ENCODE measurements at places on chromosomes 16 and 17.
A peak's percentile ranks its signal among the peaks of the same experiment; 100 is the strongest.

GRCh38 chr17:1312261-1312870 is 32.9 kb downstream of the TRARG1 start:
- no peak for ATAC-seq

- ATAC-seq: peak; percentile 74
Measured at GRCh38 chr16:47143677-47144558, at the start of gene NETO2. Gene NETO2, minus strand, starts transcription at chr16:47143945. Its CDS starts 333 bp downstream, at chr16:47143612.

- ATAC-seq: peak; percentile 15
Measured at GRCh38 chr16:11585460-11586377, 1.0 kb downstream of the LITAF start.

GRCh38 chr17:55229276-55229675 is 35.5 kb upstream of the HLF start:
- no peak for ATAC-seq

- no peak for ATAC-seq
Measured at GRCh38 chr16:2689968-2690801, 7.9 kb downstream of the KCTD5 start.

- ATAC-seq: peak; percentile 34
Measured at GRCh38 chr17:46979147-46979863, at the start of gene RPRML. Gene RPRML, minus strand, starts transcription at chr17:46979253. Its CDS starts 246 bp downstream, at chr17:46979007.

- ATAC-seq: no peak
Measured at GRCh38 chr17:78474614-78475146, 96.2 kb downstream of the PGS1 start.

GRCh38 chr16:1790261-1790610 is 3.3 kb downstream of the IGFALS start:
- no peak for ATAC-seq

DNA sequence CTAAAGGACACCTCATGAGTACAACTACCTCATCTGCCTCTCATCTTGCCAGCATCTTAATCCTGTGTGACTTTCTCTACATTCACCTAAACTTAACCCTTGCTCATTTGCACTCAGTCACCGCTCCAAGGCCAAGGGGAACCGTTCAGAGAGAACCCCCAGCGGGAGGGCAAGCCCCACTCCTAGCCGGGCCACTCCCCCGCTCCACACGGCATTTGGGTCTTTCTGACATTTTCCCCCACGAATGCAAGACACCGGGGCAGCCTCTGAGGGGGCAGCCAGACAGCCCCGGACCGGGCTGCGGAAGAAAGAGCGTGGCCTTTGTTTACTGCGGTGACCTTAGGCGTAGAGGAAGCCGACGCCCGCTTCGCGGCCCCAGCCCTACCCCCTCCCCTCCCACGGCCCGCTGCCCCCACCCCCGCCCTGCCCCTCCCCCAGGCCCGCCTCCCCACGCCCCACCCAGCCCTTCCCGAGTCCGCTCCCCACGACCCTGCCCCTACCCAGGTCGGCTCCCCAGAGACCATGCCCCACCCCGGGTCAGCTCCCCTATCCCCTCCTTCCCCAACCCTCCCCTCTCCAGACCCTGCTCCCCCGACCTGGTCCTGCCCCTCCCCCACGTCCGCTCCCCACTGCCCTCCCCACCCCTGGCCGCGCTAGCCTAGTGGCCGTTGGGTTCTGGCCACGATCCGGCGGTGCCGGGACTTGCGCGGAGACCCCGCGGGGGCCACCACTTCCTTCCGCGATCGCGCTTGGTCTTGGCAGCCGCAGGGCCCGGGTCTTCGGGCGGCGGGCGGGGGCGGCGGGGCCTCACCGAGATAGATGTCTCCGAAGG is 789 bp downstream of the CSNK1D start:
- peak; percentile 41 for ATAC-seq

- no peak for ATAC-seq
Measured at GRCh38 chr17:76034428-76035350, 7.6 kb upstream of the EVPL start.

- no peak for ATAC-seq
Measured at GRCh38 chr17:45929344-45929743, 35.0 kb downstream of the MAPT start.

DNA sequence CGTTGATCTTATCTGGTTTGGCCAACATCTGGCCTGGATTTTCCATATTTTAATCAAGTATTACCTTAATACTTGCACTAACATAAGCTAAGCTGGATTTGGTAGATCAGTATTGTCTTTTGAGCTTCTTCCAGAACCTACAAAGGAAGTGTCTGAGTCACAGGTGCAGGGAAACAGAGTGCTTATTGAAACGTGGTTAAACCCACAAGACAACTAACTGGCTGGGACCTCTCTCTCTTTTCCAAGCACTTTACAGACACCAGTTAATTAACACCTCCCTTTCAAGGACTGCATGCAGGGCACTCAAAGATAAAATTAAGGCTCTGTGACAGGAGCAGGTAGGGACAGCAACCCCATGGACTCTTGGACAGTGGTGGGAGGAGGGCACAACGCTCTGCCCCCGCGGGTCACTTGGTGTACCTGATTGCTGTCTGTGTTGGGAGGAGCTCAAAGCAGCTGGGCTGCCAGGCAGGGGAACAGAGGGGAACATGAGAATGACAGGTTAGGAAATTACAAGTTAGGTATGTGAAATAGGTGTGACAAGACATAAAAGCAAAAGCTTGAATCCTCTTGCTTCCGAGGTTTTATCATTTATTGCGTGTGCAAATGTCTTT is 133.7 kb upstream of the MON1B start:
- no peak for ATAC-seq

GRCh38 chr17:29020576-29020975 is 14.7 kb upstream of the SEZ6 start:
- no peak for ATAC-seq

- no peak for ATAC-seq
Measured at GRCh38 chr17:63165400-63165799, 199.4 kb downstream of the TANC2 start.

- ATAC-seq: no peak
Measured at GRCh38 chr17:56064506-56064905, 88.8 kb upstream of the ANKFN1 start.

GRCh38 chr17:42243493-42243982 is 32.7 kb downstream of the STAT5B start:
- no peak for ATAC-seq

GRCh38 chr16:47847220-47847970 is 308.4 kb downstream of the ABCC12 start:
- ATAC-seq: peak; percentile 57

DNA sequence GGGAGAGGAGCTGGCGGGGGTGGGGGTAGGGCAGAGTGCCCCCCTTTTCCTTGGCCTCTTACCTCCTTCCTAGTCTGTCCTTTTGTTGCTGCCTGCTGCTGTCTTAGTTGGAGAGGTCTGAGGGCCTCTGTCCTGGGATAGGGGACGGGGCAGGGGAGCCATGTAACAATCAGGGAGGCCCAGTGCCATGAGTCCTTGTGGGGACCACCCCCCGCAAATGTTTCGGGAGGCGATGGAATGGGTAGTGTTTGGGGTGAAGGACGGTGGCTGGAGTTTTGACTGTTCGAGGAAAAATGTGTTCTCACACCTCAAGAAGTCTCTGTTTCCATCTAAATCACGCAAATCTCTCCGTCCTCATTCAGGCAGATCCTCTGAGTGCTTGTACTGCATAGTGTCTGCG is 99.0 kb downstream of the OR1D5 start:
- no peak for ATAC-seq

- no peak for ATAC-seq
Measured at GRCh38 chr17:9899280-9900043, 5.6 kb downstream of the RCVRN start.

DNA sequence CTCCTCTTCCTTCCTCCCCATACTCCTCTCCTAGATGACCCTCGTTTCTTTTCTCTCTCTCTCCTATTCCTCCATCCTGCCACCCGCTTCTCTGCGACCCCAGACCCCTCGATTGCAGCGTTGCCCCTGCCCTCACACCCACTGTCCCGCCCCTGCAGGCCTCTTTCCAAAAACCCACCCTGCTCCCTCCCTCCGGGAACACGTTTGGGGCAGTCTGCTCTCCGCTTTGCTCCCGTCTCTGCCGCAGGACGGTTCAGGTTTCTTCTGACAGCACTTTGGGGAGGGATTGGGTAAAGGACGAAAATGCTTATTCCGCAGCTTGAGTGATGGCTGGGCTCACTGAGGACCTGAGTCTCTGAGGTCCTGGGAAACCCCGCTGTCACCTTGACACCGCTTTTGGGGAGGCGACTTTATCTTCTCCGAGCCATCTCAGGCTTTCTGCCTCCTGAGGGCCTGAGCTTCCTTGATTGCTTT is 690 bp downstream of the NDE1 start:
- ATAC-seq: peak; percentile 6

DNA sequence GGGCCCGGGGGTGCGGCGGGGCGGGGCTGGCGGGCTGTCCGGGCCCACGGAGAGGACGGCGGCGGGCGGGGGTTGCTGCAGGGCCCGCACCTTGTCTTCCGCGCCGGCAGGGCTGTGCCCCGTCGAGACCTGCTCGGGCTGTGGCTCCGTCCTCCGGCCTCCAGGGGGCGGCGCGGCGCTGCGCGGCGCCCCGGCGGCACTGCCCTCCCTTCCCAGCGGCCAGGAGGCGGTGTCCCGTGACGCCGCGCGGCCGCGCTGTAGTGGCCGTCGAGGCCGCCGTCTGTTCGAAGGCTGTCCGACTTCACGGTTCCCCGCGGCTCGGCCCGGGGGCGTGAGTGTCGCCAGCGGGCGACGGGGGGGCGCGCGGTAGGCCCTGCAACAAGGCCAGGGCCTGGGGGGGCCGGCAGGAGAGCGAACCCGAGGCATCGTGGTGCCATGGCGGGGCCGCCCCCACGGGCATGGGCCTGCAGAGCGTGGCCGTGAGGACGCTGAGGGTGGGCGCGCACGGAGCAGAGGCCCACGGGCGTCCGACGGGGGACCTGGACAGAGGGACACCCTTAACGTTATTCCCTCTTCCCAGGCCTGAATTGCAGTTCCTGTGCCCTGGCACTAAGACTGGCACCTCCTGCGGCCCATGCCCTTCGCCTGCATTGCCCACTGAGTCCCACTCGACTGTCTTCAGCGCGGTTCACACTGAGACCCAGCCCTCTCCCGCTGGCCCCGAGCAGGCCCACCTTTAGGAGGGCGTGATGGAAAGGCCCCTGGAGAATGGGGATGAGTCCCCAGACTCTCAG is at the start of gene PLEKHG4:
Gene PLEKHG4, plus strand, starts transcription at position 237 of the 794 bp plus-strand sequence. Its CDS starts 513 bp downstream, at position 750.
- peak; percentile 92 for ATAC-seq

DNA sequence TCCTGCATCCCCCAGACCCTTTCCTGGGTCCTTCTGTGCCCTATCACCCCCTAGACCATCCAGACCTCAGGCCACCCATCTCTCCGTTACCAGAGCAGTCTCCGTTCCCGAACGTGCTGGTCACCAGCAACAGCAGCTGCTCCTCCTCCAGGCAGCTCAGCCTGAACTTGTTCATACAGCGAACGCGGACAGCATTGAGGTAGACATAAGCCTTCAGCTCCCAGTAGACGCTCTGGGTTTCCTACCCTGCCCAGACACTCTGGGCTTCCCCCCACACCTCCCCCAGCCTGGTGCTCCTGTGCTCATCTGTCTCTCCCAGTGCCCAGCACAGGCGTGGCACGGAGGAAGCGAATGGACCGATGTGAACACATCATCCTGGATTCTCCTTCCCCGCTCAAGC is 41.6 kb upstream of the RNFT1 start:
- no peak for ATAC-seq

- no peak for ATAC-seq
Measured at GRCh38 chr16:3819746-3820724, 60.5 kb downstream of the CREBBP start.

DNA sequence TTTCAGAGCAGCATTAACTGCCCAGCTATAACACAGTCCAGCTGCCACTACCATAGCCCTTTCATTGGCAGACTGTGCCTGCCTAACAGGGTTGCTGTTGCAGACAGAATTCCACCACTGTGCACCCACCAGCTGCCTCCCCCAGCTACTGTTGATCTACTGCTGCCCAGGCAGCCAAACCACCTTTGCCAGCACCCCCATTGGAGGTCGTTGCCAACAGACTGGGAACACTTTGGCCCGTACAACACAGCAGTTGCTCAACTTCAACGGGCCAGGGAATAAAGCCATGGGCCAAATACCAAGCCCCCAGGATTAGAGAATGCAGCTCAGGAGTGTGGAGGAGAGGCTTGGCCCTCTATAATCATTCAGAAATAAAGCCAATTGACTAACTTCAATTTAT is 473.6 kb downstream of the CDH11 start:
- no peak for ATAC-seq

- ATAC-seq: no peak
Measured at GRCh38 chr17:40315678-40316570, 6.9 kb downstream of the RARA start.

DNA sequence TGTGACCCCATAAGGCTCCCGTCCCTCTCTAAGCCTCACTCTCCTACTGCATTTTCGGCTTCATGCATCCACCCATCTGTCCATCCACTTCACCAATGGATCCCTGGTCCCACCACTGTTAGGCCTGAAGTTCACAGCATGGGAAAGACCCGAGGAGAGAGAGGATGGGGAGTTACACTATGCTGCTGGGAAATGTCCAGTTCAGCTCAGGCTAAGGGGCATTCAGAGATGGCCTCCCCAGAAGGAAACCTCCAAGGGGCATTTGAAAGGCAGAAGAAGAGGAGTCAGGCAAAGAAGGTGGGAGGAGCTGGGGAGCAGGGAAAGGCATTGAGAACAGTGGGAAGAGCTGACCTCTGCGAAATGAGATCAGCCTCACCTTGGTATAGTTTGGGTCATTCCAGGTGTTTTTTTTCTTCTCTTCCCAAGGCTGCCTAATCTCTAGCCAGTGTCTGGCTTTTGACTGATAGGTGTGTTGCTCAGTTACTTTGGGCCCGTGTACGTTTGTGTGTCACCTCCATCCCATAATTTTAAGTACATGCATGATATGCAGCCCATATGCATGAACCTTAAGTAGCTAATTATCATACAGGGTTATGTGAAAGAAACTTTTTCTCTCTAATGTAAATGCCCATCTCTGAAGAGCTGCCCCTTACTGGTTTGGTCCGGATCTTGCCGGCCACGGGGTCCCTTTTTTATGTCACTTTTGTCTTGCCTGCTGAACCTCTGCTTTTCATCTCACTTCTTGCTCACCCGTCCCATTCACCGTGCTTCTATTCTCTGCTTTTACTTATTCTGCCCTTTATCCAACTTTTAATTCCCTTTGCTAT is 11.6 kb upstream of the DRC7 start:
- no peak for ATAC-seq

DNA sequence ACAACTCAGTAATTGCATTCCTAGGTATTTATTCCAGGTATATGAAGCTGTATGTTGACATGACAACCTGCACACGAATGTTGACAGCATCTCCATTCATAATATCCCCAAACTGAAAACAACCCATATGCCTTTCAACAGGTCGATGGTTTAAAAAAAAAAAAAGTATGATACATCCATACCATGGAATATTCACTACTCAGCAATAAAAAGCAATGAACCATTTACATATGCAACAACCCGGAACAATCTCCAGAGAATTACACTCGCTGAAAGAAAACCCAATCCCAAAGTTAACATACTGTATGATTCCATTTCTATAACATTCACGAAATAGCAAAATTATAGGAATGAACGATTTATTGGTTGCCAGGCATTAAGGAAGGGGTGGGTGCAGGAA is 53.3 kb upstream of the DNAH9 start:
- ATAC-seq: no peak

Data from esophagus mucosa (tissue), 1 donor.